ENCODE measurements at places on chromosomes 6 and 20. TPM values are rescaled to one million over a fixed set of nuclear protein-coding genes. Genes with fewer than 3 reads are reported as not detected.

DNA sequence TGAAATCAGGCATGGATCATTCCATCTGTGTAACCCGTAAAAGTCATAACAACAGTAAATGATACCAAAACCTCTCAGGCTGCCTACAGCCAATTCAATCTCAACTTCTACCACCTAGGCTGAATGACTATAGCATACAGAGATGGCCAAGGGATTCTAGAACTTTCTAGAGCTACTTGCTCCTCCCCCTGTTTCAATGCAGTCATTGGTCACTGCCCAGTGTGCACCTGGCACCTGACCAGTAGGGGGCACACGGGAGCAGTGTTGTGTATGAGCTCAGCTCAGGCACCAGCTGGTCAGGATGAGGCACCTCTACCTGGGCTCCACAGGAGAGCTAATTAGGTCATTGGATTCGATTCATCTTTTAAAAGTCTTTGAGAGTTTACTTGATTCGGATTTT is 86.2 kb downstream of the PLEKHG1 start:
- peak; percentile 58 for DNase-seq

DNA sequence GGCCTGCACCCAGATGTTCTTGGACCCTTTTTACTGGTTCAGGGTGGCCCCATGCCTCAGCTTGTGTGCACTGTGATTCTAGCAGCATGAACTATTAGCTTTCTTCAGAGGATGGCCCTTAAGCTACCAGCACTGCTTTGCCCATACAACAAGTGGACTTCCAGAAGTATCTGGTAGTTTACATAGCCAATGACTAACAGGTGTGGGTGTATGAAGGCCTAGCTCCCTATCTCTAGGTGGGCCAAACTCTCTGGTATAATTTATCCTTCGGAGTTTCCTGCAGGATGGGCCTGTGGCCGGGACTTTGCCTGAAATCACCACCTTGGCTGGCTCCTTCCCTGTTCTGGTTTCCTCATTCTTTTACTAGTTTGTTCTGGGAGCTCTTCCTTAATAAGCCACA is 26.1 kb upstream of the JAG1 start:
- no peak for DNase-seq

- DNase-seq, result no peak
Measured at GRCh38 chr6:128144320-128144719, 243.5 kb upstream of the THEMIS start.

GRCh38 chr20:64045346-64046011 is 4.0 kb downstream of the SOX18 start:
- peak; percentile 55 for DNase-seq

DNA sequence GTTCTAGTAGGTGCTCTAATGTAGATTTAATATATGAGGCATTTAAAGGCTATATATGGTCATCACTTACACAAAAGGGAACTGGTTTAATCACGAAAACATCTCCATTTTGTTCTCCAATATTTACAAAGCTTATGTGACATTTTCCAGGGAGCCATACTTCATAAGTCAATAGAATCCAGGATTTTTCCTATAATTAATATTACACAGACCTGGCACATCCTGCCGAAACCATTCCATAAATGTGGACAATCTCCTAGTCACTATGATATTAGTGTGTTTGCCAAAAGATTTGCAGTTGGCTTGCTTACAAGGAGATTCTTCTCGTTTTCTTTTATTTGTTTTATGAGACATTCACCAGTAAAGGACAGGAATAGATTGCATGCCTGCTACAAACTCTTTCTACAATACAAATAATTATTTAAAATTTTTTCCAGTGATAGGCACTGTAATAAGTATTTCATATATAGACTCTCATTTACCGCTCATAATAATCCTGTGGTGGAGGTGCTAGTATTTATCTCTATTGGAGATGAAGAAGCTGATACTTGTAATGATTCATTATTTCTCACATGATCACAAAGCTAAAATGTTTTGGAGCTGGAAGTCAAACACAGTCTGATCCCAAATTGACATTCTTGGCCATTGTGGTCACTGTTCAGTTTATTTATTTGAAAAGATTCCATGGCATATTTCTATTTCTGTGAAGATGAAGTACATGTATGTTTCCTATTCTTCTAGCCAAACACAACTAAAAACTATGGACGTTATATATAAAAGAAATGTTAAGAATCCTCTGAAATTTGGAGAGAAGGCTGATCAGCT is 597.0 kb downstream of the HTR1B start:
- DNase-seq, result no peak

DNA sequence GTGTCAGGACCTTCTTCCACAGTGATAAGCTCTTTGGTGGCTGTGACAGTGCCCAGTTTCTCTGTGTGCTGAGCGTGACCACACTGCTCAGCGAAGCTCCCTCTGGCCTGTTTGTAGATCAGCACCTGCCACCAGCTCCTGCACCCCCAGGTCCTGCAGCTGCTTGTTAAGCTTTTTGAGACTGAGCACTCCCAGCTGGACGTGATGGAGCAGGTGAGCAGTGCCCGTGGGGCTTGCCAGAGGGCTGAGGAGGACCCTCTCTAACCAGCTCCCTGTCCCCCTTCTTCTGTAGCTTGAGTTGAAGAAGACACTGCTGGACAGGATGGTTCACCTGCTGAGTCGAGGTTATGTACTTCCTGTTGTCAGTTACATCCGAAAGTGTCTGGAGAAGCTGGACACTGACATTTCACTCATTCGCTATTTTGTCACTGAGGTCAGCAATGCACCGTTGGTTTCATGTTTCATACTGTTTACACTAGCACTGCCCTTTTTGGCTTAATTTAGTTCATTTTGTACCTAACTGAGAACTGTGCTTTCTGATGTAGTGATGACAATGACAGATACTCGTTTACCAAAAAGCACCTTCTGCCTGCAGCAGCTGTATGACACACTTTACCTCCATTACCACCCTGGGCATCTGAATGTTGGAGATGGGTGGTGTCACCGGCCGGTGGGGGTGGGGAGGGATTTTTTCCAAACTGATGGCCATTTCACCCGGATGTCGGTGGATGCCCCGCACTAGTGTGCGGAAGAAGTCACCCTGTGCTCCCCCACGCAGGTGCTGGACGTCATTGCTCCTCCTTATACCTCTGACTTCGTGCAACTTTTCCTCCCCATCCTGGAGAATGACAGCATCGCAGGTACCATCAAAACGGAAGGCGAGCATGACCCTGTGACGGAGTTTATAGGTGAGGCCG is 12.5 kb downstream of the NELFCD start:
- no peak for DNase-seq

- no peak for DNase-seq
Measured at GRCh38 chr6:150627585-150628025, 27.9 kb downstream of the PLEKHG1 start.

DNA sequence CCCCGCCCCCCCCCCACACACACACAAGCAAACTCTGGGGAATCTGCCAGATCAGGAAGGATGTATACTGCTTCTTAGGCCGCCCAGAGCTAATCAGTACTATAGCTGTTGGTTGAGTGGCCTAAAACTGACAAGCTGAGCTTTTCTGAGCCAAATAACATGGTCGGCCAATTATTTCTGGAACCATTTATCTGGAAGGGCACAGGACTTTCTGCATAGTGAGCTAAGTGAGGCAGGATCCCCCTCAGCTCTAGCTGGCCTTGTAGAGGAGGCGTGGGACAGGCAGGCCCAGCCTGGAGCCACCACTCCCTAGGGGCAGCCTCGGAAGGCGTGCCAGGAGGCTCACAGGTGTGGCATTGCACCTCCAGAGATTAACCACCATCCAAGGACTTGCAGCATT is 200.1 kb downstream of the TMEM242 start:
- peak; percentile 73 for DNase-seq

GRCh38 chr20:51936377-51936776 is 134.1 kb upstream of the SALL4 start:
- DNase-seq, result no peak

DNA sequence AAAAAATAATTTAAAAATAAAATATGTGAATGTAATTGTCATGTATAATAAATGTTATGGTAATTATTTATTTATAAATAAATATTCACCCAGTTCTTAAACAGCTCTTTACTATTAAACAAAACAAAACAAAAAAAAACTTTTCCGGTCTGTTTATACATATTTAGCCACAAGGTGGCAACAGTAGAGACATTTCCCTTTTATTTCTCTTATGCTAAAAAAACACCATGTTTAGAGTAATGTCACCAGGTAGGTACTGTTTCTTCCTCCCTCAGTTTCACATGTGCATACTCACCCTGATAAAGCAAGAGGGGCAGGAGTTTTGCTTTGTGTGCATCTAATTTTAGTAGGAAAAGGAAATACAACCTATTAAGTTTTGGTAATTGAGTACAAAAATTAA is 610.4 kb upstream of the IMPG1 start:
- DNase-seq, result no peak

DNA sequence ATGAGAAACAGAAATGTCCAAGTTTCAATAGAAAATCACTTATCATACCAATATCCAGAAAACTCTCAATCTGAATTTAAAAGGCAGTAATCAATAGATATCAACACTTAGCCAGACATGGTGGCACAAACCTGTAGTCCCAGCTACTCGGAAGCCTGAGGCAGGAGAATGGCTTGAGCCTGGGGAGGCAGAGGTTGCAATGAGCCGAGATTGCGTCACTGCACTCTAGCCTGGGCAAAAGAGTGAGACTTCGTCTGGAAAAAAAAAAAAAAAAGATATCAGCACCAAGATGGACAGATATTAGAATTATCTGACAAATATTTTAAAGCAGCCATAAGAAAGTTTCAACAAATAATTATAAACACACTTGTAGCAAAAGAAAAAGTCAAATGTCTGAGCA is 47.0 kb downstream of the TCP11 start:
- no peak for DNase-seq

DNA sequence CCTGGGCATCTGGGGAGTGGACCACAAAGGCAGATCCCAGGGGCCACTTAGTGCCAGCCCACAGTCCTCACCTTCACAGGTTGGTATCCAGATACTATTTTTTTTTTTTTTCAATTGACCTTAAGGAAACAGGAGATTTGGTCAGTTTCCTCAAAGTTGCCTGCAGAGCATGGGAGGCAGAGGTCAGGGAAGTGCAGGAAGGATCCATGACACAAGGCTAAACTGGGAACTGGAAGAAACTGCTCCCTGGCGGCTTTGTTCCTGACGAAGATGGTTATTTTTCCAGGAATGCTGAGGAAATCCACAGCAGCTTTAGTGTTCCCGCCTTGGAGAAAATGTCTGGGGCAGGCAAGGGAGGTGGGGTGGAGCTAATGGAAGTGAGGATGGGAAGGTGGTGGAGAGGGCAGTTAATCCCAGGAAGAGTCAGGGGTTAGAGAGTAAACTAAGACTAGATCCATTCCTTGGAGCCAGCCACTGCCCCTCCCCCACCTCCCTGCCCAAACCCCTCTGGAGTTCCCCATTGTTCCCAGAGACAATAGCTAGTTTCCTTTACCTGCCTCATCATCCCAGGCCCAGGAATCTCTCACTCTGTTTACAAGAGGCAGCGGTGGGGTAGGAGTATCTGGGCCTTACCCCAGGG is 14.3 kb upstream of the MYMX start:
- DNase-seq, result no peak

GRCh38 chr20:37773291-37773826 is 79.5 kb downstream of the CTNNBL1 start:
- no peak for DNase-seq

DNA sequence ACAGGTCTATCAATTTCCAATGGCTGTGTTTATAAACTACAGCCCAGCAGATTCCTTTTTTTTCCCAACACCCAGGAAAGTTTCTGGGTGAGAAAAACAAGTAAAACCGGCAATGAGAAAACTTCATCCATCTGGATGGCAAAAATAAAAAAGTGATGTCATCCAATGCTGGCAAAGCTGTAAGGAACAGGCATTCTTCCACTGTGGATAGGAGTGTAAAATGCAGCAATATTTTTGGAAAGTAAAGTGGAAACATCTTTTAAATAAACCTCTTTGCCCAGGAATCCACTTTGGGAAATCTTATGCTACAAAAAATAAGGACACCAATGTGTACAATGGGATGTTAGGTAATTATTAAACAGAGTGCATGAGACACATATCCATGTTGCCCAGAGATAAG is 102.1 kb upstream of the NT5E start:
- DNase-seq, result no peak

DNA sequence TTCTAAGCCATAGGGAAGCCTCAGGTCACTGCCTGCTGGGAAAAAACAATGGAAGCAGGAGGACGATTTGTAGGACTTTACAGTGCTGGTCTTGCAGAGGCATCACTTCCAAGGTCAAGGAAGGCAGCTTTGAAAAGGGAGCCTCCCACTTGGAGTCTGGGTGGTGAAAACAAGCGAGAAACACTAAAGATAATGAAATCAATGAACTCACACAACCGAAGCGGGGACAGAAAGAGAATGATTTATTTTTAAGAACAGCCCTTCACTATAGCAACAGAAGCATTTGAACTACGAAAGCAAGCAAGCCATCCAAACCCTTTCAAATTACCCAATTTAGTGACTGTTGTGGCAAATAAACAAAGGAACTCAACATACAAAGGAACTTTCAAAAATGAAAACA is 227.5 kb downstream of the THBS2 start:
- no peak for DNase-seq

Gene TDRD6
- 0.27 TPM for polyA plus RNA-seq

Gene HINT3
- 13.0 TPM for polyA plus RNA-seq

Gene RBBP8NL
- polyA plus RNA-seq, result not detected

Gene CDH26
- 0.88 TPM for polyA plus RNA-seq

Gene RGL2
- polyA plus RNA-seq, result 40.6 TPM

Gene FLRT3
- polyA plus RNA-seq, result 0.23 TPM

Gene GGT7
- 14.8 TPM for polyA plus RNA-seq

Gene TFEB
- 33.4 TPM for polyA plus RNA-seq

Gene SLC17A1
- polyA plus RNA-seq, result not detected

Gene EYS
- polyA plus RNA-seq, result 0.02 TPM

Gene BHLHE23
- polyA plus RNA-seq, result not detected

Data from right cardiac atrium (tissue), 5 donors.